ENCODE measurements at places on chromosomes 2 and 18. TPM values are rescaled to one million over a fixed set of nuclear protein-coding genes. Genes with fewer than 3 reads are reported as not detected.

Gene FAM161A
- 16.4 TPM for total RNA-seq

Gene INHBB
- total RNA-seq = 6.1 TPM

GRCh38 chr18:11897781-11898180 is 10.3 kb downstream of the MPPE1 start:
- DNase-seq = no peak

GRCh38 chr18:9333441-9334328 is 888 bp upstream of the TWSG1 start:
- no peak for DNase-seq

GRCh38 chr2:207041279-207041678 is 102.0 kb downstream of the CPO start:
- no peak for DNase-seq

DNA sequence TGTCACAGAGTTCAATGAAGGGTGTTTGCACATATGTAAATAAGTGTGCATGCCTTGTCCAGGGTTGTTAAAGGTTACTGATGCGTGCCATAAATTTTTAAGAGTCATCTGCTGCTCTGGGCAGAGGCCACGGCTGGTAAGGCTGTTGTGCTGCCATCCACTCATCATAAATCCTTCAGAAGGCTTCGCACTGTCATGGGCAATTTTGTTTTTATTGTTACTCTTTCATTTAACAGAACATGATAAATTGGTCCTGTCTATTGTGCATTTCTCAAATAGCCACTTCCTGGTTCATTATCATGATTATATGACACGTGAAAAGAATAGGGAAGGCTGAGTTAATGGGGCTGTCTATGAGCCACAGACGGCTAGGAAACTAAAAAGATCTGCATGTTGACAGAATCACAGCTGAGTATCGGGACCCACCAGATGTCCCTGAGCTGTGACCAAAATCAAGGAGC is 634.3 kb upstream of the SOX11 start:
- no peak for DNase-seq

GRCh38 chr2:220466251-220466691 is 838.8 kb downstream of the SLC4A3 start:
- DNase-seq = no peak
